ENCODE measurements at places on chromosomes 2 and 18. TPM values are rescaled to one million over a fixed set of nuclear protein-coding genes. Genes with fewer than 3 reads are reported as not detected.
A peak's percentile ranks its signal among the peaks of the same experiment; 100 is the strongest.

- no peaks in the 10 kb centered on the region for H3K36me3 ChIP-seq
- H3K4me1 ChIP-seq = no peaks in the 10 kb centered on the region
- no peaks in the 10 kb centered on the region for H3K27me3 ChIP-seq
- no peak overlapping the region for H3K27ac ChIP-seq
- no peak for DNase-seq
- no peak overlapping the region for H3K4me3 ChIP-seq
Observed at GRCh38 chr2:21263622-21264021, 139.9 kb downstream of the TDRD15 start.

DNA sequence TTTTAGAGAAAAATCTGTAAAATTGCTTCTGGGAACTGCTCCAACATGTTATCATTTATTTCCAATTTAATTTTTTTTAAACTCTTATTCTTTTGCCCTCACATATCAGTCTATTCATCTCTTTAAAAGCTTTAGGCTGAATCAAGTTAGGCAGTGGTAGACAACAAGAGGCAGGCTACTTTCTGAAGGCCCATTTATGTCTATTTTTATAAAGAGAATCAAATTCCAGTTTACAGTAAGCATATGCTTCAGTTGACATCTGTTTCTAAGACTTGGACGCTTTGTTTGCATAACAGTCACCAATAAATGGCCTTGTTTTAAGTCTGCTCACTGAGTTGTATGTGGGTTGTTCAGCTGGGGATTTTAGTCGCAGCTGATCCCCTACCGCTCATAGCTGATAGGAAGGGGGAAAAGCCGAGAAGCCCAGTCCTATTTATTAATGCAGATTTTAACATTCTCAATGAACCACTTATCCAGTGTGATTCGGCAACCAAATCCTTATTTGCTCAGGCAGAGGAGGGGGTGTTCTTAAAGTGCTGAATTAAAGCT lies 260.4 kb upstream of the SIX3 start:
- no peaks in the 10 kb centered on the region for H3K27me3 ChIP-seq
- H3K4me3 ChIP-seq = no peak overlapping the region
- no peaks in the 10 kb centered on the region for H3K4me1 ChIP-seq
- no peaks in the 10 kb centered on the region for H3K36me3 ChIP-seq

DNA sequence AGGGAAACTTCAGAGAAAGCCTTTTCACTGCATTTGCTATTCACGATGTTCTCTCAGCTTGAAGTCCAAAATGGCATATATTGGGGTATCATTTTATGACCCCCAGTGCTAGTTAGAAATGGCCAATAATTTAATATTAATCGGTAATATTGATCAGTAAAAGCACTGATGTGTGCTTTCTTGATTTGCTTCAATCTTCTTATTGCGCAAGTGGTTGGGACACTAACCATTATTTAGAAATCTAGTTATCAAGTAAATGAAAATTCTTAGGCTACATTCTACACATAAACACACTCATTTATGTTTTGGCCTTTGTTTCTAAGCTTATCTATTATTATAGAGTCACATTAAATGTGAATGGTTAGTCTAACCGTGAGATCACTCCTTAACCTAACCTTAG lies 49.7 kb upstream of the VWC2L start:
- no peaks in the 10 kb centered on the region for H3K4me1 ChIP-seq
- H3K27me3 ChIP-seq = no peaks in the 10 kb centered on the region
- H3K27ac ChIP-seq = no peak overlapping the region
- H3K36me3 ChIP-seq = no peaks in the 10 kb centered on the region
- no peak overlapping the region for H3K4me3 ChIP-seq

- H3K36me3 ChIP-seq = no peaks in the 10 kb centered on the region
- no peak for DNase-seq
- no peaks in the 10 kb centered on the region for H3K4me1 ChIP-seq
- no peak overlapping the region for H3K4me3 ChIP-seq
- H3K27me3 ChIP-seq = peaks cover 9% of the 10 kb centered on the region
Observed at GRCh38 chr2:84055816-84056215, 403.3 kb downstream of the SUCLG1 start.

DNA sequence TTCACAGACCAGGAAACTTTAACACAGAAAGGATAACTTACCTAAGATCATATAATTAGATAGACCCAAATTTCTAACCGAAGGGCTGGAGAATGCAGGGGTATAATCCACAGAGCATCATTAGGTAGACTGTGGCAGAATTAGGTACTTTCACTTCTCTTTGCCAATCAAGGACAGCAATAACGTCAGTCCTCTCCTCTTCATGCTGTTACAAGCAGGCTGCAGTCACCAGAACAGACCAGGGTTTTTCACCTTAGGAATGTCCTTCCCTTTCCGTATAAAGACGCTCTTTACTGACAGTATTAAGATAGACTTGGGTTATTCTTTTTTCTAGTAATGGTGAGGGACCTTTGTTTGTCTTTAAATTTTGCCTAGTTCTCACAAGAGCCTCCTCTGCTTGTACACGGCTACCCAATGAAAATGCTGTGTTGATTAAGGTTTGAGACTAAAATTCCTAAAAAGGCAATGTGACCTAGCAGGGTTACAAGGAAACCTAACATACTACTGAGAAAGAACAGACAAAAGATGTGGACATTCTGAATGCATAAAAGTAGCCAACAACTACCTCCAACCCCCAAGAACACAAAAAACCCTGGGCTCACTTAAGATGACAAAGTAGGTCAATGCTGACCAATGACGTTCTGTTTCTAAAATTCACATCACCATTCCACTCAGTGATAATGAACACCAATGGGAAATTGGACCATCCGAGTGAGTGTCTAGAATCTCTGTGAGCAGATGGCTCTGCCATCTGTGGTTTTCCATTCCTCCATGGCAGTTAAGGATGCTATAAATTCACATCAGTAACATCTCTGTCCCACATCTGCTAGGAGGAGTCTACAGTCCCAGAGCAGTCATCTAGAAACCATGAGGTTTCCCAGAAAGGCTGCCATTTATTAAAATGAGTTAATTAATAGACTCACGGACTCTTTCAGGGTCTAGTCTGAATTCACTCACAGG lies 2.1 kb downstream of the PDIA6 start:
- peak overlapping the region; percentile 95 for H3K4me3 ChIP-seq
- no peak for DNase-seq
- no peaks in the 10 kb centered on the region for H3K27me3 ChIP-seq
- H3K36me3 ChIP-seq = peaks cover 4% of the 10 kb centered on the region
- peaks cover 33% of the 10 kb centered on the region for H3K4me1 ChIP-seq

The DLX1 gene
- not detected for total RNA-seq

The FSIP2 gene
- total RNA-seq = 0.14 TPM

The LRRFIP1 gene
- 203 TPM for total RNA-seq

The MRPS5 gene
- 76.0 TPM for total RNA-seq

DNA sequence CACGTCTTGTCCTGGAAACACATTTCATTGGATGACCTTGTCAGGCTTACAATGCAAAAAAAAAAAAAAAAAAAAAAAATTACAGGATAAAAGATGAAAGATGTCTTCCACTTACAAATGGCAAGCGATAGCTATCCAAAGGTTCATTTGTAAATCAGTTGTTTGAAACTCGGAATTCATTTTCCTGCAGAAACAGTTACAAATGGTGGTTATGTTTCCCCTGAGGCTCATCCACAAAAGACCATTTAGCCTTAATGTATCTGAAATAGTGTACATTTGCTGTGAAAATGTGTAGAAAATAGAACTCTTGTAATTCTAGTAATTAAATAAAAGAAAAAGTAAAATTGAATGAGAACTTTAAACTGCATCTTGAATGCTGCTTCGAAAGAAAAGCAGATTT lies 25.9 kb downstream of the DPP10 start:
- no peaks in the 10 kb centered on the region for H3K27me3 ChIP-seq
- DNase-seq = no peak
- no peak overlapping the region for H3K27ac ChIP-seq
- H3K36me3 ChIP-seq = no peaks in the 10 kb centered on the region
- H3K4me1 ChIP-seq = no peaks in the 10 kb centered on the region
- H3K4me3 ChIP-seq = no peak overlapping the region

The DTYMK gene
- 155 TPM for total RNA-seq

The IL36RN gene
- not detected for total RNA-seq

GRCh38 chr2:160335441-160335840 lies 135.4 kb upstream of the ITGB6 start:
- H3K27me3 ChIP-seq = no peaks in the 10 kb centered on the region
- no peak overlapping the region for H3K4me3 ChIP-seq
- no peaks in the 10 kb centered on the region for H3K36me3 ChIP-seq
- DNase-seq = no peak
- H3K27ac ChIP-seq = peak overlapping the region; percentile 29

DNA sequence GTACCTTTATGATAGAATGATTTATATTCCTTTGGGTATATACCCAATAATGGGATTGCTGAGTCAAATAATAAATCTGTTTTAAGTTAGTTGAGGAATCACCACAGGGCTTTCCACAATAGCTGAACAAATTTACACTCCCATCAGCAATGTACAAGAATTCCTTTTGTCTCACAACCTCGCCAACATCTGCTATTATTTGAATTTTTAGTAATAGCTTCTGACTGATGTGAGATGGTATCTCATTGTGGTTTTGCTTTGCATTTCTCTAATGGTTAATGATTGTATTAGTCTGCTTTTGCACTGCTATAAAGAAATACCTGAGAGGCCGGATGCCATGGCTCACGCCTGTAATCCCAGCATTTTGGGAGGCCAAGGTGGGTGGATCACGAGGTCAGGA lies 1387.6 kb upstream of the ACVR2A start:
- peaks cover 5% of the 10 kb centered on the region for H3K36me3 ChIP-seq
- no peaks in the 10 kb centered on the region for H3K4me1 ChIP-seq
- H3K27me3 ChIP-seq = no peaks in the 10 kb centered on the region
- H3K4me3 ChIP-seq = no peak overlapping the region
- DNase-seq = no peak
- H3K27ac ChIP-seq = no peak overlapping the region

- no peak for DNase-seq
- no peak overlapping the region for H3K4me3 ChIP-seq
- H3K27me3 ChIP-seq = no peaks in the 10 kb centered on the region
- no peaks in the 10 kb centered on the region for H3K4me1 ChIP-seq
Observed at GRCh38 chr2:65220432-65221131, 7.0 kb upstream of the ACTR2 start.

DNA sequence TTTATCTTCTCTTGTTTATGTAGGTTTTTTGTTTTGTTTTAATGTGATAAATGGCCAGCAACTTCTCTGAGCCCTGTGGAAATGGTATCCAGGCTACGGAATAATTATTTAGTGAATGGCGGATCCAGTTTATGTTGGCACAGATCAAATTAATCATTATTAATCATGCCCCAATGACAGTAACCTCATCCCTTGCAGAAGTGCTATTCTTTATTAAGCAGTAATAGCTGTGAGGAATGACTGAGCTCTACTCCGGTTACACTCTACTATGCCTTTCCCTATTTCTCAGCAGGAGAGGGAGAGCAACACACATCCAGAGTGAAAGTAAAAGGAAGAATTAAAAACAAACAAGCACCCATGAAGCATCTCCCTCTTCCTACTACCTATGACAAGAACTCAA lies 84.8 kb downstream of the SETBP1 start:
- no peak overlapping the region for H3K27ac ChIP-seq
- no peak for DNase-seq
- peaks cover 52% of the 10 kb centered on the region for H3K36me3 ChIP-seq
- no peak overlapping the region for H3K4me3 ChIP-seq

DNA sequence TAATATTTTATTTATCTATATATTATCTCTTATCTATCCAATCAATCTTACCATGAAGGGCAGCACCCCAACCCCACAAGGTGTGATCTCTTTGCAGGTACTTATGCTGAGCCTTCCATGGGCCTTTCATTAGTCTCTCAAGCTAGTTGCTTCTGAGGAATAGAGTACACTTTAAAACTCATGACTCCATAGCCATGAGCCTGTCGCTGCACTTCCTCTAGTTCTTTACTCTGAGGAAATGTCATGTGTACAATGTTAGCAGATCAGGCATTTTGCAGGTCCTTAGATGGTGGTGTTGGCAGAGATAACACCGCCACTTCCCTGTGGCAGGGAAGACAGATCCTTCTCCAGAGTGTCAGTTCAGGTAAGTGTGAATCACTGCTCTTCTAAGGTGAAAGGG lies 29.5 kb upstream of the STAT4 start:
- H3K27ac ChIP-seq = peak overlapping the region; percentile 42
- peaks cover 6% of the 10 kb centered on the region for H3K36me3 ChIP-seq
- no peak overlapping the region for H3K4me3 ChIP-seq
- no peaks in the 10 kb centered on the region for H3K27me3 ChIP-seq

GRCh38 chr2:48249631-48250473 lies 280.1 kb upstream of the STON1 start:
- no peaks in the 10 kb centered on the region for H3K27me3 ChIP-seq
- H3K4me3 ChIP-seq = peak overlapping the region; percentile 34
- H3K4me1 ChIP-seq = peaks cover 12% of the 10 kb centered on the region
- no peak for DNase-seq
- no peaks in the 10 kb centered on the region for H3K36me3 ChIP-seq

GRCh38 chr2:128290356-128290755 lies 28.3 kb downstream of the HS6ST1 start:
- DNase-seq = no peak
- H3K27me3 ChIP-seq = no peaks in the 10 kb centered on the region
- H3K4me3 ChIP-seq = no peak overlapping the region
- H3K4me1 ChIP-seq = peaks cover 31% of the 10 kb centered on the region
- H3K27ac ChIP-seq = no peak overlapping the region

The NEU2 gene
- total RNA-seq = not detected

The IL36A gene
- not detected for total RNA-seq

The FNDC4 gene
- total RNA-seq = not detected

DNA sequence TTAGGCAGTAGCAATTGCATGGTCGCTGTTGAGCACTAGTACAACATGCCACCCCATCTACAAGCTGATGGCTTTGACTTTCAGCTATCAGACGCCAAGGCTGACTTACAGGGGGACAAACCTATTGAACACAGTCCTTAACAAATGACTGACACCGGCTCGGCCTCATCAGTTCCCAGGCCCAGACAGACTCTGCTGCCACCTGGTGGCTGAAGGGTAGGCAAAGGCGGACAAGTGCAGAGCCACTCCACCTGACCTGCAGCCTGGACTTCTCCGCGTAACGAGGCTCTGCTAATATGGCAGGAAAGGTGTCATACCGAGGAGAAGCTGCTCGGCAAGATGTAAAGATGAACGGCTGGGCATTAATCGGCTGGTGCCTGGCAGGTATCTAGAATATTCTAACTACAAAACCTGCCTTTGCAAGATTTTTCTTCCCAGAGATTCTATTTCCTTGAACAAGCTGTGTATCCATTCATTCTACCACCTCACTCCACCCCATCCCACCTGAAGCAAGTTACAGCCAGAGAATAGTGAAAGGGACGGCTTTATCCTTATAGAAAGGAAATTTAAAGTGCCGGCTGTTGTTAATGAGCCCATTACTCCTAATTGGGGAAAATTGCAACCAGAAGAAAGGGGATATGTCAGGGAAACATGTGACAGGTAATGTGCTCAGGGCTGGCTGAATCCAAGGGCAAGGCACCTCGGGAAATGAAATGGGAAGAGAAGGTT lies 67.4 kb downstream of the STEAP3 start:
- no peak for DNase-seq
- H3K4me1 ChIP-seq = peaks cover 9% of the 10 kb centered on the region
- no peak overlapping the region for H3K27ac ChIP-seq
- no peak overlapping the region for H3K4me3 ChIP-seq
- H3K27me3 ChIP-seq = no peaks in the 10 kb centered on the region

The TWIST2 gene
- total RNA-seq = not detected

The SLC9A4 gene
- total RNA-seq = 0.10 TPM

The CNGA3 gene
- total RNA-seq = not detected

- H3K27me3 ChIP-seq = no peaks in the 10 kb centered on the region
- no peaks in the 10 kb centered on the region for H3K4me1 ChIP-seq
- H3K27ac ChIP-seq = no peak overlapping the region
- H3K36me3 ChIP-seq = no peaks in the 10 kb centered on the region
- DNase-seq = no peak
Observed at GRCh38 chr2:5409898-5410381, 282.2 kb upstream of the SOX11 start.
